CD4-positive, alpha-beta T cell treated with Interleukin-17A for 4 hours (primary cell): ENCODE measurements at places on chromosomes 4 and X.

DNA sequence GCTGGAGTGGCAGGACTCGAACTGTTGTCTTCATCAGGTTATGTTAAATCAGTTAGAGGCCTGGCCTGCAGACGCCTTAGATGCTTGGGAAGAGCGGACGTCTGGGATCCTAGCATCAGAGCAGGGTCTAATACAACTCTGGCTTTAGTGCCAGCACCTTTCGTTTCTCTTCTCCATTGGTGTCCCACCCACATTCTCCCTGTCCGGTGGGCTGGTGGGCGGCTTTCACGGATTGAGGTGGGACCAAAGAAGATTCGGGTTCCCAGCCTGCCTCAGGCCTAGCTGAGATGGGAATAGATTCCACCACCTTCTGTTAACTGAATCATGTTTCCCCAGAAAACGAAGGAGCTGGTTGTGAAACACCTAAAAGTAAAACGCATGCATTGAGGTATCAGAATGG, 939 bp downstream of the PDK3 start:
- DNase-seq, result no peak

GRCh38 chr4:60223208-60223923, 976.8 kb upstream of the ADGRL3 start:
- DNase-seq, result no peak

GRCh38 chr4:26458157-26458561, 32.1 kb downstream of the CCKAR start:
- DNase-seq, result peak; percentile 25

DNA sequence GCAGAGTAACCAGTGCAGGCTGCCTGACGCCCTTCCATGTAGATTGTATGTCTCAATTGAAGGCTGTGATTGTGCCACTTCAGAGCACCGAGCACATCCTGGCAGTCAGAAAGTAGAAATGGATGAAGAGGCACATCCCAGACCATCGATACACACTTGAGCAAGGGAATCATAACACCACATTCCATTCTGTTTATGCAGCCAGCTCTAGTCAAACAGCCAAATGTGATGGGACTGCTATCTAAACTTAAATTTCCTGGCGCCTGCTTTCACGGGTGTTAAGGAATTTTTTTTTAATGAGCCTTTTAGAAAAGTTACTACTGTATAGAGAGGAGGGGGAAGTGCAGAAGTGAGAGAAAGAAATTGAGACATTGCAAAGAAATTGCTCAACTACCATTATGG, 84.4 kb downstream of the PPARGC1A start:
- no peak for DNase-seq

DNA sequence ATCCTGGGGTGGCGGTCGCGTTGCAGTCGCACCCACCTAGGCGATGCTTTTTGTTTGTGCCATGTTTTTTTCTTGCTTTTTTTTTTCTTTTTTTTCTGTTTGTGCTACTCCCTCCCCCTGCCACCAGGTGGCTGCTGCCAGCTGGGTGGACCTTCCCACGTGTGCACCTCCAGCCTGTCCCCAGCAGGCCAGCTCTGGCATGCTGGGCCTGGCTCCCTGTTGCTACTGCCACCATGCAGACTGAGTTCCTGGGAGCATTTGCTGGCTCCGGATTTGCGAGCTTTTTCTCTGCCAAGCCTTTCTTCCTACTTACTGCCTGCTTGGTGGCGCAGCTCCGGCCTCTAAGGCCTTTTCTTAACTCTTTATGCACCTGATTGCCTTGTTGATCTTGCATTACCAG, 161.2 kb upstream of the WDFY3 start:
- DNase-seq, result no peak

- DNase-seq, result no peak
Measured at GRCh38 chr4:176791591-176792325, 964 bp downstream of the VEGFC start.

- DNase-seq, result no peak
Measured at GRCh38 chrX:8927701-8928100, 106.2 kb downstream of the FAM9B start.

DNA sequence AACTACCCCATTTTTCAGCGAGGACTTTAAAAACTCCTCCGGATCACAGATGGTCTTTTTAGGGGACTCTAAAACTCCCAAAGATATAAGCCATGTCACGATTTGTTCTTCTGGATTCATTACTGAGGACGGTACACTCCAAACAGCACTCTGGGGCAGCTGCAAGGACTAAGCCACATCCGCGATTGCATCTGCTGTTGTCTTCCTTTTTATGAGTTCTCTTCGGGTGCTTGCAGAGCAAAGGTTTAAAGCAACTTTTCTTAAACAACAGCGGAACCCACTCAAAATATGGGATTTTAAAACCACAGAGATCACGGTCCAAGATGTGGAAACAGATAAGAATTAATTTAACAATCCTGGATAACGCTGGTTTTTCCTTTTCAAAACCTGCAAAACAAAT, at the start of gene ARHGEF6:
ARHGEF6 (minus strand) TSS at position 170 of the 400 bp plus-strand sequence; CDS start at position 120, 50 bp downstream.
- peak; percentile 67 for DNase-seq

- no peak for DNase-seq
Measured at GRCh38 chrX:13499736-13500135, 69.7 kb upstream of the EGFL6 start.

- no peak for DNase-seq
Measured at GRCh38 chrX:118941147-118941546, 33.3 kb upstream of the LONRF3 start.

DNA sequence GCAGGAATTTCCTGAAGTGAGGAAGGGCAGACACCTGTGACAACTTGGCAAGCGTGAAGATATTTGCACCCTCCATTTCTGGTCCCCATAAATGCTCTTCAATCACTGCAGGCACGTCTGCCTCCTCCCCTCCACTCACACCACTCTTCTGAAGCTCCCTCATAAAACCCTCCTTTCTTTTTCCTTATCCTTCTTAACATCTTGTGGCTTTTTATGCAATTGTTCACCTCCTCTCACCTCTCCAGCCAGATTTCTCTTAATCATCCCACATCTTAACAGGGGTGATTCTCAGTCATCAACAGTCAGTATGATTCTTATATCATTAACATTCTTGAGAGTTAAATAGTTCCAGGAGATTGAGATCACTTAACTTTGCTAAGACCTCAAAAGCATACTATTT, 277.4 kb downstream of the SPRY1 start:
- DNase-seq, result no peak

- no peak for DNase-seq
Measured at GRCh38 chr4:2796849-2797544, 4.1 kb downstream of the SH3BP2 start.

DNA sequence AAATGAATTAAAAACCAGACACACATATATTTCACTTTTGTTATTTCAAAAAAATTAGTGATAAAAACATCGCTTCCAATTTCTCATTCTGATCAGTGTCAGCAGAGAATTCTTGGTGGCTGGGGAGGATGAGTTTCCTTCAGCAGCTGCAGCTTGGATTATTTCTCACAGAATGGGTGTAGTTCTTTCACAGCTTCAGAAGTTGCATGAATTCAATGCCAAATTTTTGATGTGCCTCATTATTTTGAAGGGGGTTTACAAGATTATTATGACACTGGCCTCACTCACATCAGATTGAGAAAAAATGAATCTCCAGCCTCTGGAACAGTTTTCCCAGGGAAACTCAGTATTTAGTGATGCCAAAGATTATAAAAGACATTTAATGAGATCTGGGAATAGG, 184.9 kb upstream of the WDFY3 start:
- no peak for DNase-seq

DNA sequence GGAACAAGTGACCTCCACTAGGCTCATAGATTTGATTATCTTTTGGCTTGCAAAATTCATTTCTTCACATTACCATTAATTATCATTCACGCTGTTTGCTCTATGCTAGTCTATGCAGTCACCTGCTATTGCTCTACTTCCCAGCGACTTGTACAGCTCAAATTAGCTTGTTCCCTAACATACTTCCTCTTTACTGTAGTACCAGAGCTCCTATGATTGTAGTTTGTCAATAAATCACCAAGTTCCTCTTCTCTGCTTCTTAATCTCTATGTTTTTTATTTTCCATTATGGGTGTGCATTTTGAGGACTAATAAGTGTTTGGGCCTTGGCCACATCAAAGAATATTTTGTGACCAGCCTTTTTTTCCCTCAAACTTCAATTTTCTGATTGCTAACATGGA, 6.2 kb upstream of the GSPT2 start:
- no peak for DNase-seq

- DNase-seq, result no peak
Measured at GRCh38 chr4:22246847-22247246, 269.0 kb downstream of the ADGRA3 start.

- DNase-seq, result no peak
Measured at GRCh38 chrX:96394598-96394997, 290.0 kb upstream of the DIAPH2 start.

GRCh38 chrX:51641421-51642021, 22.8 kb upstream of the CENPVL3 start:
- DNase-seq, result peak; percentile 3

DNA sequence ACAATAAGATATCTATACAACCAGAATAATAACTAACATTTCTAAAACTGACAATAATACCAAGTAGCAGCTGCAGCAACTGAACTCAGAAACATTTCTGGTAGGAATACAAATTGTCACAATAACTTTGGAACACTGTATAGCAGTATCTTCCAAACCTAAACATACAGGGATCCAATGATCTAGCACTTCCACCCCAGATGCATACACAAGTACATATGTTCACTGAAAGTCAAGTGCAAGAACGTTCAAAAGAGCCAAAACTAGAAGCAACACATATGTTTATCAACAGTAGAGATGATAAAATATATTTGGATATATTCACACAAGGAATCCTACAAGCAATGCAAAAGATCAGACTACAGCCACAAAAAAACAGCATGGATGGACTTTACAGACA, 46.2 kb downstream of the MAPK10 start:
- DNase-seq, result no peak

GRCh38 chr4:173160871-173161270, 7.7 kb upstream of the GALNT7 start:
- DNase-seq, result no peak

GRCh38 chr4:106806158-106806797, 229.8 kb downstream of the DKK2 start:
- DNase-seq, result no peak

- no peak for DNase-seq
Measured at GRCh38 chr4:106450249-106450648, 81.7 kb upstream of the GIMD1 start.

GRCh38 chrX:74340051-74340450, 36.1 kb downstream of the ZCCHC13 start:
- DNase-seq, result no peak

GRCh38 chrX:140821280-140821679, 111.7 kb downstream of the LINC00632 start:
- DNase-seq, result no peak

GRCh38 chrX:43702079-43702524, 46.0 kb downstream of the MAOA start:
- no peak for DNase-seq

DNA sequence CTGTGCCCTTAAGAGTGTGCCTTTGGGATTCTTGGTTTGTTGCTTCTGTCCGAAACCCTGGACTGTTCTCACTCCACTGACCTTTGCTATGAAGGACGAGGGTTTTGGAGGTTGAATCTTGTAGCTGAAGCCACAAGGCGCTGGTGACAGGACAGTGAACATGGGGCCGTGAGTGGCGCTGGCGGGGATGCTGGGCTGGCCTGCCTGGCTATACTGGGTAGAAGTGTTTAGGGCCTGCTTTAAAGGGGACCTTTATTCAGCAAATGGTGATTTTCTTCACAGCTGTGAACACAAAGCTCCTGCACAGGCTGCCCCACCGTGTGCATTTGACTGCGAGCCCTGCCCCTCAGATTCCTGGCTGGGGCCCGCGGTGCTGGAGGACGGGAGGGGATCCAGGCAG, 27.1 kb upstream of the TADA2B start:
- DNase-seq, result no peak

DNA sequence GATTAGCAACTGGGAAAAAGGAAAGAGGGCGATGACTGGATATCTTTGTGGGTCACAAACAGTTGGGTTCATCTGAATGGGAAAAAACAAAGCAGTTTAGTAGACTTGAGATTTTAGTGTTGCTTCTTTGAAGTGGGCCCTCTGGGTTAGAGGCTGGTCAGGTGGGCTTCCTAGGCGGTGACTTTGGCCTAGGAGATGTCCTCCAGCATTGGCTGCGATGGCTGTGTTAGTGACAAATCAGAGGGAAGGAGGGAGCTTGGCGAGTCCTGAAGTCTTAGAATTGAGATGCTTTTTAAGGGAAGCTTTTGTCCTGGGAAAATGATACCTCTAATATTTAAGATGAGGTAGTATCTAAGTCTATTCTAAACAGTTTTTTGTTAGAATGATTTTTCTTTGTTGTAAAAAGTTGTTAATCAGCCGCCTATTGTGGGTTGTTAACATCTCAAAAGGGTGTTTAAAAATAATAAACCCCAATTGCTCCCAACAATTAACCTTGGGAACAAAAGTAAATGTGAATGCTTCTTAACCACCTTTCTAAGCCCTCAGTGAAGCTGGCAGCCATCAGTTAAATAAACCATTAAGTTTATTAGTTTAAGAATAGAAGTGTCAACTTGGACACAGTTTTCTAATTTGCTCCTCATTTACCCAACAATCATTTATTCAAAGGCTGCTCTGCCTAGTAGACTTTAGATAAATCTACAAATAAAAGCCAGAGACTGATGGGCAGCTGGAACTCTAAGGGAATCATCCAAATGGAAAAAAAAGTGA, 31.7 kb downstream of the DLG3 start:
- no peak for DNase-seq

DNA sequence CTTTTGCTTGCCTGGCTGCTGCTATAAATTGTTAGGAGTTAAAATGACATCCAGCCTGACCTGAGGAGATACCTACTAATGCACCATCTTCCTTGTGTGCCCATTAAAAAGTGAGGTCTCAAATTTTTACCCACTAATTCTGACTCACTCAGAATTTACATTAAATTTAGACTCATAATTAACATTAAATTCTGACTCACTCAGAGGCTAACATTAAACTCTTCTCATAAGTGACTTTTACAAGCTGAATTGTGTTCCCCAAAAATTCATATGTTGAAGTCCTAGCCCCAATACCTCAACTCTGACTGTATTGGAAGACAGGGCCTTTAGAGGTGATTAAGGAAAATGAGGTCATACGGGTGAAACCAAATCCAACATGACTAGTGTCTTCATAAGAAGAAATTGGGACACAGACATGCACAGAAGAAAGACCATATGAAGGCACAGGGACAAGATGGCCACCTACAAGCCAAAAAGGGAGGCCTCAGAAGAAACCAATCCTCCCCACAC, 11.8 kb downstream of the CASP6 start:
- no peak for DNase-seq

DNA sequence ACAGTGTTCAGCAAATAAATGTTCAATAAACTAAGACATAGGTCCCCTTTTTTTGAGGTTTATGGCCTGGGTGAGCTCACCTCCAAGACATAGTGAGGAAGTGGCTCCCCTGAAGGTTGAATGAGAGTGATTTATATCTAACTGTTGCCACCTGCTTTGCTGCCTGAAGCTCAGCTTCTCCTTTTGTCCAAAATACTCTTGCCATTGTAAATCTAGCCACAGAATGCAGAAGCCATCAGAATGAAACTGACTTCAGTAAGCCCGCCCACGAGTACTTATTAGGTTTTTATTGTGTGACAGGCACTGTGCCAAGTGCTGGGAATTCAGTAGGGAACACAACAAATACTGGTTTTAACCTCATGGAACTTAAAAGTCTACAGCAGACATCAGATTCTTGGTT, 18.0 kb downstream of the SPINK2 start:
- DNase-seq, result no peak

- no peak for DNase-seq
Measured at GRCh38 chrX:97167333-97167732, 283.6 kb downstream of the RPA4 start.

- peak; percentile 12 for DNase-seq
Measured at GRCh38 chr4:83012200-83012686, 1.6 kb upstream of the LIN54 start.

GRCh38 chr4:61301271-61301670, 101.1 kb downstream of the ADGRL3 start:
- no peak for DNase-seq

GRCh38 chrX:15947648-15948317, 93.2 kb upstream of the AP1S2 start:
- DNase-seq, result no peak
